Brain (organoid and tissue), 16 donors: ENCODE measurements at places on chromosomes 11 and 22. TPM values are rescaled to one million over a fixed set of nuclear protein-coding genes. Genes with fewer than 3 reads are reported as not detected.

Gene MS4A10
- polyA plus RNA-seq, result not detected

Gene PRRG4
- polyA plus RNA-seq, result 0.90 TPM

Gene HSPB2
- 4.3 TPM for polyA plus RNA-seq

Gene NPAS4
- polyA plus RNA-seq, result not detected

Gene SYT7
- 24.6 TPM for polyA plus RNA-seq

Gene GUCY1A2
- polyA plus RNA-seq, result 0.49 TPM

Gene DEUP1
- polyA plus RNA-seq, result 0.71 TPM

Gene APLNR
- 47.9 TPM for polyA plus RNA-seq

Gene ARSA
- polyA plus RNA-seq, result 31.6 TPM

Gene ALDH3B2
- polyA plus RNA-seq, result not detected

Gene CEP126
- 0.85 TPM for polyA plus RNA-seq

Gene TNNT3
- 0.58 TPM for polyA plus RNA-seq

Gene ZP1
- polyA plus RNA-seq, result 1.0 TPM

Gene SLC25A45
- polyA plus RNA-seq, result 4.0 TPM

Gene ARHGAP32
- 18.5 TPM for polyA plus RNA-seq

Gene HTR3B
- polyA plus RNA-seq, result 0.20 TPM

Gene DLG2
- polyA plus RNA-seq, result 12.9 TPM

Gene OR2D2
- polyA plus RNA-seq, result not detected

Gene OTOG
- polyA plus RNA-seq, result 1.3 TPM

Gene MYOD1
- not detected for polyA plus RNA-seq

Gene LMNTD2
- polyA plus RNA-seq, result 1.1 TPM

Gene ARRB1
- 24.8 TPM for polyA plus RNA-seq

Gene SCUBE1
- 0.29 TPM for polyA plus RNA-seq

Gene RPS6KA4
- 17.6 TPM for polyA plus RNA-seq

Gene PGR
- polyA plus RNA-seq, result not detected

Gene FGF4
- polyA plus RNA-seq, result not detected

Gene PPFIBP2
- 13.1 TPM for polyA plus RNA-seq

Gene BEST1
- polyA plus RNA-seq, result 12.1 TPM

Gene PTGDR2
- polyA plus RNA-seq, result 1.3 TPM

Gene LRRC32
- 25.9 TPM for polyA plus RNA-seq

Gene SMCO4
- 14.0 TPM for polyA plus RNA-seq

Gene MFRP
- not detected for polyA plus RNA-seq

Gene ACER3
- polyA plus RNA-seq, result 6.4 TPM

Gene NAALAD2
- 0.48 TPM for polyA plus RNA-seq

Gene THOC5
- 30.5 TPM for polyA plus RNA-seq

Gene FLRT1
- polyA plus RNA-seq, result 27.0 TPM

Gene MPPED1
- 12.8 TPM for polyA plus RNA-seq
